ENCODE measurements at places on chromosomes 7 and 10.

DNA sequence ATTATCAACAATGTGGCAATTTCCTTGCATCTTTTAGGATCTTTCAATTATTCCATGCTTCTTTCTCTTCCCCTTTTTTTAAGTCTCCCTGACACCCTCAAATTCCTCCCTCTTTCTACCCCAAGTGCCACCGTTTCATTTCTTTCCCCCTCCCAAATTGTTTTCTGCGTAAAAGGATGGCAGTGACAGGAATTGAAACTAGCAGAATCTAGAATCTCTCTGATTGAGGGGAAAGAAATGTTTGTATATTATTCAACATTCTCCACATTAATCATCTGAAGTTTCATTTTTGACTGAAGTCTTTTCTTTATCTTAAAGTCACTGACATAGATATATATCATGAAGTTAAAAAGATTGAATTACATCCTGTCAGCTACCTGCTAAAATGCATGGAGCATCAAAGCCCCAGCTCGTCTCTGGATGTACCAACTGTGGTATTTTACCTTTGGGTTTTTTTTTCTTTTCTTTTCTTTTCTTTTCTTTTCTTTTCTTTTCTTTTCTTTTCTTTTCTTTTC is 633.5 kb downstream of the SORCS3 start:
- no peak for DNase-seq

- DNase-seq: no peak
These were observed 326.6 kb downstream of the PHF14 start for GRCh38 chr7:11300241-11300640.

GRCh38 chr7:24325708-24326107 is 41.7 kb downstream of the NPY start:
- no peak for DNase-seq

DNA sequence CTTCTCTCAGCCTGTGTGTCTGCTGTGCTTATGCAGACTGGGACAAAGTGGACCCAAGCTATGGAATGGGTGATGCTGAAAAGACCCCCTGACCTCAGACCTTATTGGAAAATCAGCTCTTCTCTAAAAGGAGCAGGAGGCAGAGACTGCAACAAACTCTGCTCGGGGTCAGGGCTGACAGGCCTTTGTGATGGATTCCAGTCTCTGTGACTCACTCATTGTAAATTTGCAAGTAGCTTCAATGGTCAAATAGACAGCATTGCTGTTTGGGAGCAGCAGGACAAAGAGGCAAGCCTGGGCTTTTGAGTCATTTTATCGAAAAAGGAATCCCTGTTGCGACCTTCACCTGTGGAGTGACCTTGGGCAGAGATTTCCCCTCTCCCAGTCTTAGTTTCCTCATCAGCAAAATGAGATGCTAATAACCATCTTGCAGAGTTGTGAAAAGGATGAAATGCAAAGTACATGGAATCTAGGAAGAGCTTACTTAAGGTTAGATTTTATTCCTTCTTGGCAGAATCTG is 26.1 kb upstream of the GPR26 start:
- DNase-seq: no peak

DNA sequence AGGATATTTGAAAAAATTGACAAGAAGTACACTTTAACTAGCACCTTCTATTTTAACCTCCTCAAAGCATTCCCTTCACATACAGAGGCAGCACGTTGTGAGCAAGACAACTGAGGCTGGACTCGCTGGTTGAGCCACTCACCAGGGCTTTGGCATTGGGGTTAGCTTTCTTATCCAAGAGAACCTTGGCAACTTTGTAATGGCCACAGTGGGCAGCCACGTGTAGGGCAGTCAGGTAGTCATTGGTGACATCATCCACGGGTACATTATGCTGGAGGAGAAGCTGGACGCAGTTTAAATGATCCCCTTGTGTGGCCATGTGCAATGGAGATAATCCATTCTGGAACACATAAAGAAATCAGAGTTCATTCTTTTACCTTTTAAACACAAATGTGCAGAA is 181.8 kb downstream of the ANK3 start:
- DNase-seq: no peak

GRCh38 chr7:2864999-2865670 is 21.0 kb upstream of the GNA12 start:
- DNase-seq: peak; percentile 81

DNA sequence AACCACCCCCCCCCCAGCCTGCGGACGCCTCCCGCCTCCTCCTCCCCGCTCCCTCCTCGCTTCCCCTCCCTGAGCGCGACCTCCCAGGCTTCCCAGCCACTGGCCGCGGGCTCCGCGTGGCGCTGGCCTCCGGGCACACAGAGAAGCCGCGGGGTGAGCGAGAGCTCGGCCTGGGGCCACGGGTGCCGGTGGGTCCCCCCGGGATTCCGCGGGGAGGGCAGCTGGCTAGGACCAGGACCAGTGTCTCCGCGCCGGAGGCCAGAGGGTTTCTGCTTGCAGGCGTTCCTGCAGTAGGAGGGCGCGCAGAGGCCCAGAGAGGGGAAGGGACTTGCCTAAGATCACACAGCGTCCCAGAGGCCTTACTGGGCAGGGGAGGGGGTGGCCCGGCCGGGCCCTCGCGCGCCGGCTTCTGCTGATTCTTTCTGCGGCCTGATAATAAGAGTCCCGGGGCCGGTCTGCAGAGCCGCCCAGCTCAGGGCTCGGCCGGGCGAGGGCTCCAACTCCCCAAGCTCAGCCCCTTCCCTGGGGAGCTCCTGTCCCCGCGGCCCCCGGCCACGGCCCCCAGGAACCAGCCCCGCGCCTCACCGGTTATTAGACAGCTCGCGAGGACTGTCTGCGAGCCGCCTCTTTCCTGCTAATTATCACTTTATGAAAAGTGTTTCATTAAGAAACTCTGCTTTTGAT is 10.1 kb downstream of the UNCX start:
- no peak for DNase-seq

GRCh38 chr10:78910886-78911285 is 157.9 kb upstream of the ZMIZ1 start:
- peak; percentile 9 for DNase-seq

DNA sequence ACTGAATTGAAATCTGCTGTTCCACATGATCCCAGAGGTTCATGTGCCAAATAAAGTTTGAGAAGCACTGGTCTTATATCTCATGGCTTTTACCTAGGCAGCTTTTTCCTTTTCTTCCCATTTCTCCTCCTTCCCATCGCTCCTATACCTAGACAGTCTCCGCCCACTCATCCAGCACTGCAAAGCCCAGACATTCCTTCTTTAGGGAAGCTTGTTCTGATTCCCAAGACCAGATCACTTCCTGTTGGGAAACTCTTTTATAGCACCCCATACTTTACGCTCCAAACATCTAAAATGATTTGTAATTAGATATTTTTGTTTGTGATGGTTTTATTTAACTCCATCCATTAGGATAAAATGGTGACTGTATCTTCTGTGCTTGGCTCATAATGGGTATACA is 75.9 kb downstream of the BMPER start:
- no peak for DNase-seq

DNA sequence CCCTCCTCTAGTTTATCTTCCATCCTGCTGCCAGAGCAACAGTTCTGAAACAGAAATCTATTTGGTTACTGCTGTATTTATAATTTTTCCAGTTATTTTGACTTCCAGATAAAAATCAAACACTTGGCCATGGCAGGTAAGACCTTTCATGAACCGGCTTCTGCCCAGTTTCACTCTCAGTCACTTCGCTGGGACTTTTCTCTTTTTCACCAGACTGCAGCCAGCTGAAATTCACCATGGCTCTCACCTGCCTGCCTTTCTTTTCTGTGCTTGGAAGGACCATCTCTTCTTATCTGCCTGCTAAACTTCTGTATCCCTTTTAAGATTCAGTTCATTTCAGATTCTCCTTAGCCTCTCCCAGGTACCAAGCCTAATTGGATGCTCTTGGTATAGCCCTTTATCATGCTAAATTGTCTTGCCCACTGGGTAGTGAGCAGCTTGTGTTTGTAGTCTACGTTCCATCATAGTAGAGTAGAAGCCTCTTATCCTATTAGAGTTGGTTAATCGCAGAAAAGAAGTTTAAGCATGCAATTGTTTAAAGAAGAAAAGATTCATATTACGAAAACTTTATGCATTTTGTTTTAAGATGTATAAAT is 71.7 kb downstream of the TAF3 start:
- DNase-seq: no peak

- no peak for DNase-seq
These were observed 1199.2 kb downstream of the SORCS3 start for GRCh38 chr10:105840288-105840770.

GRCh38 chr7:120684463-120684862 is 173.5 kb downstream of the TSPAN12 start:
- DNase-seq: no peak

DNA sequence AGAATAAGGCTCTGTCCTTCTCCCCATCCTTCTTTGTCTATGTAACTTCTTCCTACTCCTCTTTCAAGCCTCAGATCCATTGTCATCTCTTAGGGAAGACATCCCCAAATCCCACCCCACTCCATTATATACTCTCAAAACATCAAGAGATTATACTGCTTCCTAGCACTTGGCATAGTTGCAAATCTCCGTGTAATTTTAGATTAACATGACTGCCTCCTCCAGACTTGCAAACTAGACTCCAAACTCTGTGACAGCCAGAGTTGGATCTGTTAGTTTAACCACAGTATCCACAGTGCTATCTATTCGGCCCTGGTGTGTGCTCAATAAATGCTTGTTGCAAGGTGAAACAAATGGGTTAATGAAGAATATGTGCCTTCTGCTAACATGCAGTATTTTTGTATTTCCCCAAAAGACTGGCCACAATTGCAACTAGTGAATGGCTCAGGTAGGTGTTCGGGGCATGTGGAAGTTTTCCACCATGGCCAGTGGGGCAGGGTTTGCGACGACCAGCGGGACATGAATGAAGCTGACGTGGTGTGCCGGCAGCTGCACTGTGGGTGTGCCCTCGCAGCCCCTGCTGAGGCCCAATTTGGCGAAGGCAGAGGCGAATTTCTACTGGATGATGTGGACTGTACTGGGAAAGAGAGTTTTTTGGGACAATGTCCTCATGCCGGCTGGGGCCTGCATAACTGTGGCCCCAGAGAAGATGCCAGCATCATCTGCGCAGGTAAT is 34.5 kb upstream of the C10orf120 start:
- DNase-seq: no peak

GRCh38 chr7:34727464-34727995 is 69.5 kb downstream of the NPSR1 start:
- DNase-seq: no peak

- no peak for DNase-seq
These were observed 140.9 kb downstream of the BTAF1 start for GRCh38 chr10:92064506-92064905.

DNA sequence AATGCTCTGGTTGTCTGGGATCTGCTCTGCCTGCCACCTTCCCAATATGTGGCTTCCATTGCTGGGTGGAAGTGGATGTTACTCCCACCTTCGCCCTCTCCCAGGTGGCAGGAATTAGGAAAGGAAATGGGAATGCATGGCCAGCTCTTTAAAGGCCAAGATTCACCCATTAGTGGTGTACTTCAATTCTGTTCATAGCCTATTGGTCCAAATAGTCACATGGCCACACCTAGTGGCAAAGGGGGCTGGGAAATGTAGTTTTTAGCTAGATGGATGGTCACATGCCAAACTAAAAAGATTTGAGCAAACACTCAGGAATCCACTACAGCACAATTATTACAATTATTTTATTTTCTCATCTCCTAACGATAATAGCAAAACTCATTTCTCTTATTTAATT is 135.1 kb downstream of the NPY start:
- no peak for DNase-seq

GRCh38 chr7:80896906-80897598 is 21.8 kb downstream of the SEMA3C start:
- DNase-seq: no peak

DNA sequence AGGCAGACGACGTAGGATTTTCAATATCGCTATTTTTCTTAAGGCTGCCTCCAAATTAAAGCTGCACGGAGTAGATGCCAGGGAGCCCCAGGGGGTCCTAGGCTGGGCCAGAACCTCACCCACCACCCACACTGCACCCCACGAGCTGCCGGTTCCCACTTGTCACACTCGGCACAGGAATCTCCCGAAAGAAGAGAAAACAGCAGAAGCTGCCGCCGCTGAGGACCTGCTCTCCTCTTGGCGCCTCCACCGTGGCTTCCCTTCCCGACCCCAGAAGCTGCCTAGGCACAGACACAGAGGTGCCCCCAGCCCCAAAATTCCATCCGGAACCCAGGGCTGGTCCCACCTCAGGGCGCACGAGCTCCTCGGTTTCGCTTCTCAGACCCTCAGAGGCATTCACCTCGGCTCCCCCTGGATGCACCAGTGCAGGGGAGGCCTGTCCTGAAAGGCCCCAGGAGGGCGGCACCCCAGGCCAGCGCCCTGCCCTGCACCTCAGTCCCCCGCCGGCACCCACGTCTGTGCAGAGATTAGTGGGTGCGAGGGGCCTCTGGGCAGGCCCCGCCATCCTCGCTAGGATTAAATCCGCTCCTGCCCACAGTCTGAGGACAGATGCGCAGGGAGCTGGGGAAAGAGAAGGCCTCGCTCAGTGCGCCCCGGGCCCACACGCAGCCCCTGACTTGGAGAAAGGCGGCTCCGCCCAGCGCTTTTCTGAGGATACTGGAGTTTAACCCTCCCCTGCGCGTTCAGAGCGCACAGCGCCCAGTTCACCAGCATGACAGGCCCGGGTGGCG is 99.2 kb downstream of the PTPRN2 start:
- DNase-seq: no peak

GRCh38 chr7:139153832-139154231 is 44.3 kb upstream of the ZC3HAV1 start:
- no peak for DNase-seq

DNA sequence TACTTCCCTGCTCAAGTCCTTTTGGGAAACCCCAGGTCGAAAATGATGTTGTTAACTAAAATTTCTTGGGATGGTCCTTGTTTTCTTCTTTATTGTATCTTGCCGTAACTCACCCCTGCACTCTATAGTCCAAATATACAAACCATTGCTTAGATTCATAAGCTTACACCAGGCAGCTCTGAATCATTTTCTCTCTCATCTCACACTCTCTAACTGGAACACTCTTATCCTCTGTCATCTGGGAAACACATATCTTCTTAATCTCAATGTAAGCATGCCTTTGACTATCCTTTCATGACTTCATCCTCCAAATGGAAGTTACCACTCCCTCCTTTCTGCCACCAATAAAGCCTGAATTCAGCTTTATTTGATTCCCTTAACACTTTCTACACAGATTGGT is 175.8 kb upstream of the ANK3 start:
- no peak for DNase-seq

GRCh38 chr10:118753331-118754228 is 1.2 kb downstream of the CACUL1 start:
- no peak for DNase-seq

Measured in right hindlimb (tissue), 1 donor.